ENCODE measurements at places on chromosomes 3 and 15.

DNA sequence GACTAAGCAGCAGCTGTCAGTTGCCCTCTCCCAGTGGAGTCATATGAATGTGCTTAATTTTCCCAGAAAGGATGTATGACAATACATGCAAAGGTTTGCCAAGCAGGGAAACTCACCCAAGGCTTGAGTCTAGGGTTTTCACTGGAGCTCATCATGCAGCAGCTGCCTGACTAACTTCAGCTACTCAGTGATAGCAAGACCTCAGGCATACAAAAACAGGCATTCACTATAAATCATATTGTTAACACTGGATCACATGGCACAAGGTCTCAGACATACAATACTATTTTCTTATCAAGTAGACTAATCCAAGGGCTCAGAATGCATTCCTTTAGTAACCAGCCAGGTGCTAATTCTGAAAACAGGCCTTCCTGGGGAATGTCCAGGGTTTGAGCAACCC, 85.0 kb upstream of the STAC start:
- DNase-seq: no peak

- no peak for DNase-seq
Observed at GRCh38 chr3:21274079-21274571, 476.9 kb downstream of the ZNF385D start.

GRCh38 chr3:65936908-65937638, 101.6 kb downstream of the MAGI1 start:
- DNase-seq: peak; percentile 93

- DNase-seq: no peak
Observed at GRCh38 chr3:32354362-32354778, 37.3 kb upstream of the CMTM7 start.

Data from Kasumi-1 (cell line).